ENCODE measurements at places on chromosomes 7 and 10. TPM values are rescaled to one million over a fixed set of nuclear protein-coding genes. Genes with fewer than 3 reads are reported as not detected.

DNA sequence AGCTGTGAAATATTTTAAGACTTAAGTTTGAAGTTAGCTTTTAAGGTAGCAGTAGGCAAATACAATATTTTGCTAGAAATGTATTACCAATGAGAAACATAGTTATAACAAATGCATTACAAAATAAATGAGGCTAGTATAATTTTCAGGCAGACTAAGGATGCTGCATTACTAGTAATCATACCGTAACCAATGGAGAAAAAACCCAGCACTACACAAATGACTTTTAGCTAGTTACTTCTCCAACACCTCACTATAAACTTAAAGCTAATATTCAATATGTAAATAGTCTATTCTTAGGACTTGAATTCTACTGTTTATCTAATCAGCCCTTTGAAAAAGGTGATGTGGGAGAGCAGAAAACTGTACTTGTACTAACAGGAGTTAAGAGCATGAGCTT is 285.3 kb upstream of the KLF14 start:
- no peak for DNase-seq

DNA sequence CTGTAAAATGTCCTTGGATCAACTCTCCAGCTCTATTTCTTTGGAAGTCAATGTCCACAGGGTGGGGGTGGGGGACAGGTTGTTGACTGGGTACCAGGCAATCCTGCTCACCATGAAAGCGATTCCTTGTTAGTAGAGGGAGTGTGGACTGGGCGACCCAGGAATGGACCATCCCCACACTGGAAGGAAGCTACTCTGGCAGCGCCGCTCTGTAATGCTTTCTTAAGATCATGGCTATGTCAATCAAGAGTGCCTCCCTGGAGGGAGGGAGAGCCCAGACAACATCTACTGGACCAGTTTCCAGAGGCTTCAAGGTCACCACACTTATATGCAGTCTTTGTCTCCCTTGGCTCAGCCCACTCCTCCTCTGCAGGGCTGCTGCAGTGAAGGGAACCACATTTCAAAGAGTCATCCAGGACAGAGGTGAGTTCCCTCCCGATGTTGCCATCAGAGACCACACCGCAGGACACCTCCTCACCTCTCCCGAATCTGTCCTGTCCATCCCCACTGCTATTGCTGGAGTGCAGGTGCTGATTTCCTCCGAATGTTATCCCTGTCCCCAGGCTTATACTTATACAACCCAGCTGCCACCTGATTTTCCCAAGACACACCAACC is 6.9 kb downstream of the GIMAP5 start:
- DNase-seq, result no peak

GRCh38 chr10:65818990-65819389 is 1106.8 kb upstream of the LRRTM3 start:
- no peak for DNase-seq

- DNase-seq, result no peak
Observed at GRCh38 chr10:26468291-26468690, 30.1 kb downstream of the APBB1IP start.

DNA sequence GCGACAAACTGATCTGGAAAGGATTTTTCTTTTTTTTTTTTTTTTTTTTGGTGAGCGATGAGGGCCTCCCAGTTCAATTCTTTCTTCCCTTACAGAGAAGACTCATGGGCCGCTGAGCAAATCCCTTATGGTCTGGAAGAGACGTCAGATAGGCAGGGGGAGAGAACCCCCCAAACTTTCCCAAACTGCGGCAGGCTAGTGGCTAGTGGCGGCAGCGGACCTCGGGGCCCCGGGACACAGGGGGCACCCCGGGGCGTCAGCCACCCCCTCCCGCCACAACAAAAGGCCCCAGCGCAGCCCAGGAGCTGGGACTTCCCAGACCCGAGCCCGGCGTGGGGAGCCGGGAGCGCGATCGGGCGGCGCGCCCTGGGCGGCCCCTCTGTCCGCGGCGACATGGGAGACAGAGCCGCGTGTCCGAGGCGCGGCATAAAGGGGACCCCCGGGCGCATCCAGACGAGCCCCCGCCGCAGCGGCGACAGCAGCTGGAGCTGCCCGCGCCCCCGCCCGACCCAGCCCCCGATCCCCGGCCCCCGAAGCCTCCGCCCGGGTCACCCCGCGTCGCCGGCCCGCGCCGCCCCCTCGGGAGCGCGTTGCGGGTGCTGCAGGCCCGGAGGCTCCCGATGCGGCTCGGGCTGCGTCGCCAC is 755 bp downstream of the FAM171A1 start:
- DNase-seq, result peak; percentile 18

- no peak for DNase-seq
Observed at GRCh38 chr10:35486297-35486990, 118.7 kb upstream of the GJD4 start.

DNA sequence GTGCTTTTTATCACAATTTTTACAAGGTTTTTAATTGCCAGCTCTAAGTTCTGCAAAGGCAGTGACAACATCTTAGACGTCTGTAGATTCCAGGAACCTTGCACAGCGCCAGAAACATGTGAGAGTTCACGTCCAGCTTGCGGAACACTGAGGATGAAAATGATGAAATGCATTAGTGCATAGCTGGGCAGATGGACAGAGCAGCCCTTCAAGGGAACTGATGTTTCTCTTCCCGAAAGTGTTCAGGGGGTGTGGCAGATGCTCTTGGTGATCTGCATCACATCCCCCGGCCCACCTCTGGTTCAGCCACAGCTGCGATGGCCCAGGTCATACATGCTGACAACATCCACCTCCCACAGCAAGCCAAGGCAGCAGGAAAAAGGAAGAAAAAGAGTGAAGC is 40.9 kb downstream of the ITIH5 start:
- no peak for DNase-seq

GRCh38 chr10:26516540-26517101 is 78.5 kb downstream of the APBB1IP start:
- DNase-seq, result no peak

GRCh38 chr10:72886621-72887020 is 6.9 kb upstream of the OIT3 start:
- no peak for DNase-seq

DNA sequence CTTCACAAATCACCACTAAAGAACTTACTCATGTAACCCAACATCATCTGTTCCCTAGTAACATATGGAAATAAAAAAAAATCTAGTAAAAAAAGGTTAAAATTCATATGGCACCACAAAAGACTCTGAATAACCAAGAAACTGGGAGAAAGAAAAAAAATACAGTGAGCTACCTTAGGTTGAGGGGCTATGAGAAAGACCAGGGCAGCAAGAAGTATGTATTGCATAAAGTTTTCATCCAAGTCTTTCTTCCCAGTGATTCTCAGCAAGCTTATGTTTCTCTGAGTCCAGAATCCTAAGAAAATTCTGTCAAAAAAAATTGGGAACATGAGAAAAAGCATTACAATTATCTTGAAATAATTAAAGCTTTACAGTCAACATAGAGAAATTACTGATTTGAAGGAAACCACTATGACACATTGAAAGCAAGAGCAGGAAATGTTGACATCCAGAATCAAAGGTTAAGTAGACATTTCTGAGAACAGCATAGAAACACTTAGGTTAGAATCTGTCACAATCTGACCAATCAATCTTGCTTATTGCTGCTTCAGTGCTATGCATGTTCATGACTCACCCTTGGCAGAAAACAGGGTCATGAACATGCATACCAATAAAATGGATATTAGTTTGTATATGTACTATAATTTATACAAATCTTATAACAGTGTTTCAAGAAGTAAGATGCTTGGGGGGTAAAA is 494.0 kb upstream of the POT1 start:
- DNase-seq, result no peak

DNA sequence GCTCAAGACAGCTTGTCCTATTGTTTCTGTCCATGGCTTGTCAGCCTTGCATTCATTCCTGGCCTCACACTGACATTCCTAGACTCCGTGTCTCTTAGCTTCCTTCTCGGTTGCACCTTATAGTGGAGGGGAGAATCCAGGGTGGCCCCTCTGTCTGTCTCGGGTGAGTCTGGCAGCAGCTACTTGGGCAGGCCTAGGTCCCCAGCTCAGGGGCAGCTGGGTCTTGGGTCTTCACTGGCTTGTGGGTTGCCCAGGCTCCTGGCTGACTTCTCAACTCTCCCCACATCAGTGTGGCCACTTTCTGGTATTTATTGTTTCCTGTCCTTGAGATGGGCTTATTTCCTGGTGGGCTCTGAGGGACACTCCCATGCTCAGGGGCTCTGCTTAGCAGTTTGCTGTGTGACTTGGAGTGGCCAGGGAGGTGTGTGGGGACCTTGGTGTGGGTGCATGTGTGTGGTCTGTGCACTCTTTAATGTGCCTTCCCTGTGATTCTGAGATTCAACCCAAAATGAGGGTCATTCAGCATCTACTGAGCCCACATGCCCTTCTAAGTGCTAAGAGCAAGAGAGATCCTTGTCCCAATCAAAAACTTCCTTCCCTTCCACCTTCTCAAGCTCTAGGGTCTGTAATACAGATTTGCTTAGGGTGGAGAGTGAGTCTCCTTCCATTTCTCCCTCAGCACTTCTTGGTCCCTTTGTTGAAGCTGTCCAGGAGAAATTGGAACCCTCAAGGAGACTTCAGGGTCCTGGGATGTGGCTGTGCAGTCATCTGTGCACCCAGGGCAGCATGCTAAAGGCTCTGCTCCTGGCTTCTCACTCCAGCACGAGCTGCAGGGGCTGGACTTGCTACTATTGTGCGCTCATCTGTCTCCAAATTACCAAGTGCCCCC is 20.1 kb downstream of the UPP1 start:
- DNase-seq, result no peak

DNA sequence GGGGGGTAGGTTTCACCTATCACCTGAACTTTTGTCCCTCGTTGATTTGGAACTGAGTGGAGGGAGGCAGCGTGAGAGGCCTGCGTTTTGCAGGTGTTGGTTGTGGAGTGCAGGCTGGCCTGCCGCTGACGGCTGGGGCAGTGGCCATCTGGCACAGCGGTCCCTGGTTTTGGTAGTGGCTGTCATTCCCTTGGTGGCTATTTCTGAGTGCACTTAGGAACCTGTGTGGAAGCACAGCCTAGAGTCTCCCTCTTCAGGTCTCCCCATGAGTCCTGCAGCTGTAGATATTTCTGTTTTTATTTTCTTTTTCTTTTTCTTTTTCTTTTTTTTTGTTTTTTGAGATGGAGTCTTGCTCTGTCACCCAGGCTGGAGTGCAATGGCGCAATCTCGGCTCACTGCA is 129.2 kb downstream of the CUL2 start:
- peak; percentile 66 for DNase-seq

Gene CHCHD3
- 69.5 TPM for total RNA-seq

Gene PIP
- not detected for total RNA-seq

Gene ZNF783
- total RNA-seq, result 11.3 TPM

Gene SH2B2
- total RNA-seq, result 14.8 TPM

Gene ABCB1
- 2.7 TPM for total RNA-seq

Gene CPED1
- total RNA-seq, result 19.6 TPM

Gene MGMT
- total RNA-seq, result 48.7 TPM

Gene CDC14C
- not detected for total RNA-seq

Gene OPN1SW
- total RNA-seq, result not detected

Gene NPC1L1
- not detected for total RNA-seq

Gene UCMA
- total RNA-seq, result not detected

All from thyroid gland (tissue), 4 donors.